Midbrain (tissue), 1 donor: ENCODE measurements at places on chromosomes 4 and X.
A peak's percentile ranks its signal among the peaks of the same experiment; 100 is the strongest.

- no peak for DNase-seq
These were observed 13.0 kb downstream of the RAB9B start for GRCh38 chrX:103818842-103819619.

GRCh38 chr4:150117094-150117493 lies 38.8 kb downstream of the DCLK2 start:
- no peak for DNase-seq

DNA sequence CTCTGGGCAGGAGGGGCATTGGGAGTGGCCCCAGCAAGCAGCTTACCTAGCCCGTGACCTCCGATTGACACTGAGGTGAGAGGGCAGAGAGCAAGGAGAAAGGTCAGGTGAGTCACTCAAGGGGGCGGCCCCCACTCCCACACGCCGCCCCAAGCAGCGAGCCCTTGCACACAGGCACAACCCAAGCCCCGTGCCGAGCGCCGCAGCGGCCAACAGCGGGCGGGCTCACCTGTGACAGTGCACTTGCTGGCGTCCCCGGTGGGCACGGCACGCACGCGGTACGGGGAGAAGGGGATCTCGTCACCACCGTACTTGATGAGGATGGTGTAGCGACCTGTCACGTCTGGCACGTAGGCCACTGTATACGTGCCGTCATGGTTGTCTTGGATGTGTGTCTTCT lies 17.2 kb downstream of the FLNA start:
- no peak for DNase-seq

DNA sequence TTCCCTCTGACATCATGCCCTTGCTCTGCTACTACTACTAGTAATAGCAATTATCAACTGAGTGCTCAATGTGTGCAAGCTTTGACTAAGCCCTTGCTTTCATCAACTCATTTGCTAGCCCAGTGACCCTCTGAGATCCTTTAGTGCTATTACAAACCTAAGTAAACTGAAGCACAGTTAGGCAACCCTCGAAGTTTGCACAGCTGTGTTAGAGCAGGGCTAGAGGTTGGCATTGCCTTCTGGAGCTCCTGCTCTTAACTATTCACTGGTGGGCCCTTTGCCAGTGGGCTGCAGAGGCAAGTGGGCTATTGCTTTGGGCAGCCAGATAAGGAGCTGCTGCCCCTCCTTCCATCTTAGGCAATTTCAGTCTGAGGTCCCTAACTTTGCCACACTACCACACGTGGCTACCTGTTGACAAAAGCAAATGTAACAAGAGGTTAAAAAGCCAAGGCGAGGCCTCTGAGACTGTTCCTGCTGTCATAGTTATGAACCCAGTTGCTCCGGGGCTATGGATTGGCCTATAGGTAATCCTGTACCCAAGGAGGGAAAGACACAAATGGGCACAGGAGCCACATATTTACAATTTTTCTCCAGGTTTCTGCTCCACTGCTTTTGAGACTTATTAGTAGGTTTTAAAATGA lies 41.5 kb upstream of the ANKRD50 start:
- DNase-seq = no peak

DNA sequence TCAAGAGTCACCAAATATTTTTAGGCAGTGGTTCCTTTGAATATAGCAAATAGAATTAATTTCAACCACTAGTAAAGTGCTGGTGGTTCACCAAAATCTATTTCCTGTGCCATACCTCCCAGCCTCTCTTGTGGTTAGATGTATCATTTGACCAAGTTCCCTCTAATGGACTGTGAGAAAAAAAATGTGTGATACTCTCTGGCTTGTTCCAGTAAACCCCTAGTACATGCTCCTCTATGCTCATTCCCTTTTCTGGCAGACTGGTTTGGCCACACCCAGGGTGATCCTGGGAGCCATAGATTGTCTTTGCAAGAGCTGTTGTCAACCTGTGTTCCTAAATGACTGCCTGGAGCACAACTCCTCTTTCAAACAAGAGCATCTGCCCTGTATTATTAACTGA lies 109.5 kb downstream of the FRAS1 start:
- no peak for DNase-seq

DNA sequence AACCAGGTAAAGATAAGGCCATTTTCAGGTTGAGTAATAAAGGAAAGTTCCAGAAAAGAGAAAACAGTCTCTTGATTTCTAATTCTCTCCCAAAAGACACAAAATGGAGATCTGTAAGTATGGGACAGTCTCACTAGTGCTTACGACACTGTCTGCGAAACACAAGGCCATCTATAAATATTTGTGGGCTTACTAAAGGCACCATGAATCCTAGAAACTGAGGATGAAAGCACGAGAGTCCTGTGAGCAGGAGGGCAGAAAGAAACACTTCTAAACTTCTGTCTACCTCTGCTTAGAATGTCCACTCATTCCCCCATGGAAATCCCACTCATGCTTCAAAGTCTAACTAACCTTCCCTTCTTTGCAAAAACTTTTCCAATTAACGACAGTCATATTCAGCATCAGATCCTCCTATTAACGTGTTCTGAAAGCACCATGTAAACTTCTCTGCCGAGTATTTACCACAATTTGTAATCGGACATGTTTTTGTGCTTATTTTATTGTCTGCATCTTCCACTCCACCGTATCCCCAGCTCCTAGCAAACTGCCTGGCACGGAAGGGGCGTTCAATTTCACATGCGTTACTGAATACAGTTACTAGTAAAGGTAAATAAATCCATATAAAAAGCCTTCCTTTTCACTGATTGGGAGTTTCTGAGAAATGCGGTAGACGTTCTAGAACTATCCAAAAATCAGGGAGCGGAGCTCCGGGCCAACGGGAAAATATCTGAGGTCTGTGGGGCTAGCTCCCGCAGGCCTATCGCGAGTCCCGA lies 665 bp downstream of the PSMD10 start:
- DNase-seq = no peak

DNA sequence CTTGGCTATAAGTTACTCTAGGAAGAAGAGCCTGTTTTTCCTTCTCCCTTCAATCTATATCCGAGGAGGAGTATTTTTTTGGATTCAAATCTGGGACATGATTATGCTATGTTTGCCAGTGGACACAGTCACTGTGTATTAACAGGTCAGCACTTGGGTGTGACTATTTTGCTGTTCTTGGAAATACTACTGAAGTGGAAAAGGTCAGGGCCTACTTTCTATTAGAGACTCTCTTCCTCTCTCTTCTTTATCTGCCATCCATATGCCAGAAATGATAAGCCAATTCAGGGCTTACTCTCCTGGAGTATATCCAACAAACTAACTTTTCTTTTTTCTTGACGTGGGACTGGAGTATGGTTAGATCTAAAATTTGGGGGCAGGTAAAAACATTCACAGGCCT lies 40.5 kb downstream of the MID1IP1 start:
- DNase-seq = no peak

DNA sequence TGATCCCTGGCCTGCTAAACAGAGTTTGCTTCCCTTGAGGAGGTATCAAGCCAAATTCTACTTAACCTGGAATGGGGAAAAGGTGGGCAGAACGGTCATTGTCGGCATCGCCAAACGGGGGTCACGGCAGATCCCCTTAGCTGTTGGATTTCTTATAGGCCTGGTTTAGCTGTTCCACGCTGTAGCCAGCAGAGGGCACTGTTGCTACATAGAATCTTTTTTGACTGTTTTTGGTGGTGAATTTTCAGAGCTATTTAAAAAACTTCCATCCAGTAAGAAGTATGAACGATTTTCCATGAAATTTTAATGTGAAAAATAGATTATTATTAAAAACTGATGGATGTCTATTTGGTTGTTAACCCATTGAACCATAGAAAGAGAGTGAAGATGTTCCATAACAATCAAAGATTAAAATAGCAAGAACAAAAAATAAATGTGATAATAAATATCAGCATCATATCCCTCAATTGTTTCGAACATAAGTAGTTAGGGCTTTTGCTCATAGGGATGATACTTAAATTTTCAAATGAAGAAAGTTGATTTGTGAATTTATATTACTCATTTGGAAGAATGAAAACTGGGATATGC lies 56.6 kb downstream of the LINC00632 start:
- DNase-seq = peak; percentile 64

DNA sequence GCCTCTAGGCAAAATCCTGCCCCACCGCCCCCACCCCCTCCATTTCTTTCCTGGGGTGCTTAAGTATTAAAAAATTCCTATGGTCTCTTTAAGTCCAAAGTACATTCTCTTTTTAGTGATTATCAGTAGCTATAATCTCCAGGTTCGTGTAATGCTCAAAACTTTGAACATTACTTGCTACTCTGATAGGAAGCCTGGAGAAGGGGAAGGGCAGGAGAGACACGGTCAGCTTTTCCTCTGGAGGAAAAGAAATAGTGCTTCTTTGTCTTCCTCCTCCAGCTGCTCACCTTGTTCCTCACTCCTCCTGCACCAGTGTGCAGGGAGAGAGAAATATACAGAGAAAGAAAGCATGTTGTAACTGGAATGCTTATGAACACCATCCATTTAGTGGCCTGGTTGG lies 80.4 kb downstream of the PPP1R2C start:
- DNase-seq = no peak

- DNase-seq = no peak
These were observed 2.8 kb downstream of the ARX start for GRCh38 chrX:25012793-25013631.

DNA sequence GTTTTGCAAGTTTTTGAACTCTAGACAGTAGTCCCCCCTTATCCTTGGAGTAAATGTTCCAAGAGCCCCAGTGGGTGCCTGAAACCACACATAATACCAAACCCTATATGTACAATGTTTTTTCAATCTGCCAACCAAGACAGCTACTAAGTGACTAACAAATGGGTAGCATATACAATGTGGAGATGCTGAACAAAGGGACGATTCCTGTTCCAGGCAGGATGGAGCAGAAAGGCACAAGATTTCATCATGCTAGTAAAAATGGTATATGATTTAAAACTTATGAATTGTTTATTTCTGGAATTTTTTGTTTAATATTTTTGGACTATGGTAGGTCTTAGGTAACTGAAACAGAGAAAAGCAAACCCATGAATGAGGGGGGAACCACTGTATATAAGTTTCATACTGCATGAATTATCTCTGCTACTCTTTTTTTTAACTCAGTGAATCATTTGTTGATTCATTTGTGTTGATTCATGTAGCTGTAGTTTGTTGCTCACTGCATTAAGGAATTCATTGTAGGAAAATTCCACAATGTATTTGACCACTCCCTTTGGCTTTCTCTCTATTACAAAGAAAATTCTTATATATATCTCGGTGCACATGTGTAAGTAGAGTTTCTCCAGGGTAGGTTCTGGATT lies 21.9 kb upstream of the ANXA3 start:
- DNase-seq = no peak

GRCh38 chrX:47148946-47149345 lies 3.9 kb downstream of the RBM10 start:
- no peak for DNase-seq

DNA sequence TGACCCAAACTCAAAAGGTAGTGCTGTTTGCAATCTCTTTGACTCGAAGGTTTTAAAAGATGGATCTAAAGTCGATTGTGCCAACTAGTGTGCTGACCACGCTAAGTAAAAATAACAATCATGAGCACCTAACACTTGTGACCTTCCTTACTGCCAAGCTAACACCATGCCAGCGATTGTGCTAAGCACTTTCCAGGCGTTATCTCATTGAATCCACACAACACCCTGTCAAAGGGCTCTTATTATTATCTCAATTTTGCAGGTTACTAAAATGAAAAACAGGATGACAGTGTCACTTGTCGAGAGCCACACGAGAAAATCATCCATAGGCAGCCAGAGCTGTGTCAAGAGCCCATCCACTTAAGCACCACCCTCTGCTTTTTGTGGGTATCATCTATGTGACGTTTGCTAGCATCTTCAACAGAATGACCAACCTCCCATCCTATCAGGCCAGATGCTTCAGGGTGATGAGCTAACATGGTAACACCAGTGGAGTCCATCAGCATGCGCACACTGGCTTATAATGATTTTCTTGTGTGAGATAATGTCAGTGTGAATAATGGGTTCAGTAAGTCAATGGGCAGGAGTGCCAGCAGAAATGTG lies 893 bp upstream of the GAB3 start:
- DNase-seq = no peak

DNA sequence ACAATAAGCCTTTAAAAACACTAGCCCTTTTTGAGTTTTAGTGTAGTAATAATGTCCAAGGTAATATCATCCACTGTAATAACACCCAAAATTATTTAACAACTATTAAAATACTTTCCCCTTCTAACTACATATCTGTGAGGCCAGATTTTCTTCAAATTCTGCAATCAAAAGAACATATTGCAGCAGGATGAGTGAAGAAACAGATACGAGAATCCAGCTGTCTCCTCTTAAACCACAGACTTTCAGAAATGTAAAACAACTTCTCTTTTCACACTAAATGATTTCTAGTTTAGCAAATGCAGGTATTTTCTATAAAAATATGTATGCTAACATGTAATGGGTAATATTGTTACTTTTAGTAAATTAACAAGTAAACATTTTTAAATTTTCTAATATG lies 148.9 kb downstream of the PRDM5 start:
- DNase-seq = no peak

- DNase-seq = no peak
These were observed 138.6 kb upstream of the GPR101 start for GRCh38 chrX:137172317-137172948.

- no peak for DNase-seq
These were observed 120.0 kb upstream of the GRIA3 start for GRCh38 chrX:123064053-123064452.

DNA sequence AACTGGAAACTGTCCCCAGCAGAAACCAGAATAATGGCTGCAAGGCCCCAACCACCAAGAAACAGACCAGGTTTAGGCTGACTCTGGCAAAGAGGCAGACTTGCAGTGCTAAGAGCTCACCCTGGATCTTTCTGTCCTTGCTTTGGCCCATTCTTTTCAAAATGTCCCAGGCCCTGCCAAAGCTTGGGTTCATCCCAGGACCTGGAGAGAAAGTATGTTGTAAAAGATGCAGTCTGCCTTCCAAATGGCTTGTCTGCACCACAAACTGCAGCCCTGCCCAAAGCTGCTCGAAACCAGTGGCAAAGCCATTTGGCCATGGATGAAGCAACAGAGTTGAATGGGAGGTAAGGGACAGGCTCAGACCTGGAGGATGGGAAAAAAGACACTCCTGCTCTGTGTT lies 38.0 kb upstream of the LNX1 start:
- DNase-seq = no peak

DNA sequence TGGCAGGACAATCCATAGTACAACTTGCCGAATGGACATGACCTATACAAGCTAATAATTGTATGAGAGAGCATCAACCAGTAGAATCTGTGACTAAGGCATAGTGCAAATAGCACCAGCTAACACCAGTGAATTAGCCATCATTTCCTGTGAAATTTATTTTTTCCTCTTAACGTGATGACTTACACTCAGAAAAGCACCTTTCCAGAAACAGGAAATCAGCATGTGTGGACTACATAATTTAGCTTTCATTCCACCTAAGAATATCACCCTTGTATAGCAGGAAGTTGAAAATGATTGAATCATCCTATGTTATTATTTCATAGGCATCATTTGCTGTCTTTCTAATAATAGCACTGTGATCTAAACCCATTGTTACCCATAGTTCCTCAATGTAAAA lies 1393.4 kb upstream of the PCDH7 start:
- no peak for DNase-seq

- no peak for DNase-seq
These were observed 236.7 kb upstream of the PGRMC2 start for GRCh38 chr4:128524311-128524710.

- DNase-seq = no peak
These were observed 11.1 kb upstream of the RS1 start for GRCh38 chrX:18682979-18683387.
